ENCODE measurements at places on chromosomes 11 and 22.

- no peak for DNase-seq
Measured at GRCh38 chr22:47066616-47066905, 304.1 kb downstream of the TBC1D22A start.

DNA sequence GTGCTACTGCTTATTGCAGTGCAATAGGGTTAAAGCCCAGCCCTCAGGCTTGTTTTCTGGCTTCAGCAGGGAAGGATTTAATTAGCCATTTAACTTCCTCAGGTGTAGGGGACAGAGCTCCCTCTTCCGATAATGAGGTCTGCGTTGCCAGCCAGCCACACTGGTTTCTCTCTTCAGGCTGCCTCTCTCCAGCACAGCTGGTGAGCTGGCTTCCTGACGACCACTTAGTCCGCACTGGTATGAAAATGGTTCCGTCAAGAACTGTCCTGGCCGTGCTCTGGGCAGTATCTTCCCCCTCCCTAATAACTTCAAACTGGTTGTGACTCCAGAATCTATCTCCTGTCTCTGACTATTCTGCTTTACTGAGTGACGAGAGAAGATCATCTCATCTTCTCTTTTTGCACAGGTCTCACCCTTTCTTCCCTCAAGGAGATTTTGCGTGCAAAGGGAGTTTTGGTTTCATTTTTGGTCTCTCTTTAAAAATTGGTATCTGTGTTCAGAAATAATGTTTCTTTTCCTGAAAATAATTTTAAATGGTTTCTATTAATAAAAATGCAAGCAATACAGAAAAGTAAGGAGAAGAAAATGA is 49.2 kb downstream of the CNTN5 start:
- DNase-seq, result peak; percentile 4

GRCh38 chr11:112017538-112017937 is 7.7 kb upstream of the DLAT start:
- no peak for DNase-seq

GRCh38 chr22:45083659-45084305 is 74.0 kb upstream of the PHF21B start:
- DNase-seq, result peak; percentile 81

Data from urothelium cell line (cell line).